ENCODE measurements at places on chromosomes 3 and 15.

GRCh38 chr3:34650131-34650530, 851.7 kb downstream of the PDCD6IP start:
- no peak for DNase-seq

- DNase-seq, result no peak
Observed at GRCh38 chr15:69712991-69713390, 260.4 kb downstream of the RPLP1 start.

DNA sequence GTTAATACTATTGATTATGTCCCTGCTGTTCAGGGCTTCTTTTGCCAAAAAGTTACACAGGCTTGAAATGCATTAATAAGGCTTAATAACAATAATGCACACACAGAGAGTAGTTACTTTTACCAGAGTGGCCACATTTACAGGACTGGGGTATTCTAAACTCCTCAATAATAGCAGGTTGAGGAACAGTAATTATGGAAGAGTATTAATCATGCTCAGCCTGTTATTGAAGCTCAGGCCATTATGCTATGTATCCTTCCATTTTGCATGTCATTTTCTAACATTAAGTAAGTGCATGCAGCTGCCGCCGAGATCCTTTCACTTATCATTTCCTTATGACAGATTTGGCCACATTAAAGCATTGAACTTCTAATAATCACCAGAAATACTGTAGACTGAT, 5.7 kb downstream of the ARRDC4 start:
- DNase-seq, result no peak

DNA sequence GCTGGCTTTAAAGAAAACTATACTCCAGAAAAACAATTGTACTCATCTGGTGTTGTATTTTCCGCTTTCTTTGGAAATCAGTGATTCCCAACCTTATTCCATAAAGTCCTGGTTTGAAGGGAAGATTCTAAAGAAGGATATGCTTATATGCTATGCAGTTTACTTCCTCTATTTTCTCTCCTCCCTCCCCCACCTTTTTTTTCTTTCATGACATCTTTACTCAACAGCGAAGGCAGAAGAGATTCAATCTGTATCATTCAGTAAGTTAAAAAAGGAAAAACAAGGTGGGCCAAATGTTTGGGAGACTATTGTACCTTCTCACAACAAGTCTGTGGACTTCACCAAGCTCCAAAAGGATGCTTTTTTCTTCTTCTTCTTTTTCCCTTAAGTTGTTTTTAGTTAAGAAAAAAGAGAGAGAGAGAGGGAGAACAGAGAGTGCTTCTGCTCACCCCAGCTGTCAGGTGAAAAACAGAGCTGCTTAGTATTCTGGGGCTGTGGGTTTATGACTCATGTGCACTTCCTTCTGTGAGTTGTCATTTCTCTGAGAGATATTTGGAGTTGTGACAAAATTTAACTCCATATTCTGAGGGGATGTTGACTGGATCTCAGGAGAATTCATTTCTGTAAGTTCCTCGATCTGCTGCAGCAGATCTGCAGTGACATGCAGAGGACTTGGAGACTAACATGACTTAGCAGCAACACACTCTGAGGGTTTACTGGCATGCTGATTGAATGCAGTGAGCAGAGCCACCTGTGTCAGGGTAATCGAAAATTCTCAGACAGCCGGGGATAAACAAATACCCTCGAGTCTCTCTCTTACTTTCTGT, 70.7 kb downstream of the SSR3 start:
- no peak for DNase-seq

DNA sequence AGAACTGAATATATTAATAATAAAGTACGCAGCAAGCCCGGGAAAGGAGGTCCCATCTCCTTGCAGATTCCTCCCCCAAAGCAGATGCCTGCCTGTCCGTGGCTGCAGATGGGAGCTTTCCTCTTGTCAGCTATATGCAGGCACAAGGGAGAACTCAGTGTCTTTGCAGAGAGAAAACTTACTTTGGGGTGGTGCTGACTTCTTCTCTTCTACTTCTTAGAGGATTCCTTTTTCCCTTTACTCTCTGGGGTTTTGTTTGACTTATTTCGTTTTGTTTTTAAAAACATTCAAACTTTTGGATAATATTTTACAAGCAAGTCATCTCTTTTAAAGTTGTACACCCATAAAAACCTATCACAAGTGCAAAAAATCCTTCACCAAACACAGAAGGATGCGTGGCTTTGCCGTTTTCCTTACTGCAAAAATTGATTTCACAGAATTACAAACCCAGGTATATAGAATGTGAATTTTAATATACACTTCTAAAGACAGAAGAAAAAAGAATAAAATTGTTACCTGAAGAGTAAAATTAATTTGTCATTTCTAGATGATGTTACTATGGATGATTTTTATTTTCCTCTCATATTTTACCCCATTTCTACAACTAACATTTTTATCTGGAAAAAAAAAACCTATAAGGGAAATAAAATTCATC, 65.3 kb upstream of the IGF1R start:
- no peak for DNase-seq

- DNase-seq, result no peak
Observed at GRCh38 chr3:149090907-149091306, 4.6 kb upstream of the HLTF start.

- no peak for DNase-seq
Observed at GRCh38 chr15:62128916-62129315, 36.2 kb downstream of the C2CD4B start.

DNA sequence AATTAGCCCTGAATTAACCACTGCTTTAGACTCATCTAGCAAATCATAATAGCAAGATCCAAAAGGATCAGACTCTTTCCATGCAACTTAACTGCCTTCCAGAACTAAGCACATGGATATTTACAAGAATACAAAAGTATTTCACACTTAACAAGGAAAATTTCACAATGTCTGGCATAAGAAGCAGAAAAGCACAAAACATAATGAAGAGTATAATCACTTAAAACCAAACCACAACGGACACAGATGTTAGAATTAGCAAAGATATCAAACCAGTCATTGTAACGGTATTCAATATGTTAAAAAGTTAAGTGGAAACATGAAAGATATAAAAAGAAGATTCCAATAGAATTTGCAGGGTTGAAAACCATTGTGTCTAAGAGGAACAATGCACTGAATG, 51.5 kb upstream of the COL6A6 start:
- no peak for DNase-seq

GRCh38 chr3:18237251-18238005, 187.7 kb downstream of the SATB1 start:
- no peak for DNase-seq

- no peak for DNase-seq
Observed at GRCh38 chr3:97138914-97139541, 324.6 kb downstream of the EPHA6 start.

DNA sequence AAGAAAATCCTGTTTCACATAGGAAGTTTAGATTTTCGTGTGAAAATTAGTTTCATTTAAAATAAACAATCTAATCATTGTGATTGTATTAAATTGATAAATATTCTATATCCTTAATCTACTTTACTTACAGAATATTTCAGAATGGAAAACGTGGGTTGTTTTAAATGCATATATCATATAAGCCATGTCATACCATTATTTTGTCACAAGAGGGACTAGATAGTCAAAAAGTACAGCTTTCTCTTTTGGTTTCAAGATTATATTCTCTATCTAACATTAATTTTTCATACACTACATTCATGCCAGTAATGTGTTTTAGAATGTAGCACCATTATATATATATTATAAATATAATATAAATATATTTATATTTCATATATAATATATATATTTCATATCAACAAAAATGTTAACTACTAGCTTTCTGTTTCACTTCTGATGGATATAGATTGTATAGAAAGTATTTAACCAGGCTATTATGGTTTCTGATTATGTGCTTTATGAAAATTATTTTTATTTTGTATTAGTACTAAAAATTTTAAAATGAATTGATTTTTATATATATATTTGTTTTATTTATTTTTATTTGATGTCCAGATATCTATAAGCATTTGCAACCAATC, 45.3 kb downstream of the OSTN start:
- DNase-seq, result no peak

DNA sequence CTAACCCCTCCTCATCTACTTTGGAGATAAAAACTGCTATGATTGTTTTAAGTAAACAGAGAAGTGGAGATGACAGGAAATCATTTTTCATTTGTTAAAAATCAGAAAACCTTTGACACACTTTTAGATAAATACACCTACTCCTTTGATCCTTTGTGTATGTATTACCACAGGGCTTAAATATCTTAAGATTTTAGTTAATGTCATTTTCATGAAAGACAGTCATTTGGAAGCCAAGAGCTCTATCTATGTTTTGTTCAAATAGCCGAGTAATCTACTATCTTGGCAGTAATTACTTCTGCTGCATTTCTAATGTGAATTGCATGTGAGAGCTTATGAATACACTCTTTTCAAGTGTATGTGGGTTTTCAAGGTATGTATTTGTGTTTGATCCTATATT, 2.0 kb downstream of the ARPP21 start:
- DNase-seq, result no peak

DNA sequence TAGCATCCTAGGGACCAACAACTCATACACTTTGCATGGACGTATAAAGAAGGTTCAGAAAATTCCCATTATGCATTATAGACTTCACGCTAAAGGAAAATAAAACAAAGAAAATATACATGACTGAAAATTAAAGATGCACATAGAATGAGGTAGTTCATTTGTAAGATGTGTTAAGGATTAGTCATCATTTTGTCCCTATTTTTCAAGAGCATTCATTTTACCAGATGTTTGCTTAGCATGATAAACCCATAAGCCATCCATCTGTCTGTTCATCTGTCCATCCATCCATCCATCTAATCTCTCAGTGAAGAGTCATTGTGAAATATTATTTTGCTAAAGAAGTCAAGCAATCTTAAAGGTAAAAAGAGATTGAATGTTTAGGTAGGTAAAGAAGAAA, 80.3 kb downstream of the TFG start:
- DNase-seq, result no peak

DNA sequence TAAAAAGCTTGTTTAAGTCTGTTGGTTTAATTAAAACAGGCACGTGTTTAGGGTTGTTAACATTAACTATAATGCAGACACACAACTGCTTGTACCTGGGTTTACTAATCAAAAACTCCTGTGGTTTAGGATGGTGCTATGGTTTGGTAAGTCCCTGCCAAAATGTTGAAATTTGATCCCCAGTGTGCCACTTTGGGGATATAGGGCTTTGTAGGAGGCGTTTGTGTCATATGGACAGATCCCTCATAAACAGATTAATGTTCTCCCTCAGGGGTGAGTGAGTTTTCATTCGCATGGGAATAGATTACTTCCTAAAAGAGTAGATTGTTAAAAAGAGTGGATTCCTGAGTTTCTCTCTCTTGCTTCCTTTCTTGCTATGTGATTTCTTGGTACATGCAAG, 18.7 kb upstream of the GK5 start:
- no peak for DNase-seq

DNA sequence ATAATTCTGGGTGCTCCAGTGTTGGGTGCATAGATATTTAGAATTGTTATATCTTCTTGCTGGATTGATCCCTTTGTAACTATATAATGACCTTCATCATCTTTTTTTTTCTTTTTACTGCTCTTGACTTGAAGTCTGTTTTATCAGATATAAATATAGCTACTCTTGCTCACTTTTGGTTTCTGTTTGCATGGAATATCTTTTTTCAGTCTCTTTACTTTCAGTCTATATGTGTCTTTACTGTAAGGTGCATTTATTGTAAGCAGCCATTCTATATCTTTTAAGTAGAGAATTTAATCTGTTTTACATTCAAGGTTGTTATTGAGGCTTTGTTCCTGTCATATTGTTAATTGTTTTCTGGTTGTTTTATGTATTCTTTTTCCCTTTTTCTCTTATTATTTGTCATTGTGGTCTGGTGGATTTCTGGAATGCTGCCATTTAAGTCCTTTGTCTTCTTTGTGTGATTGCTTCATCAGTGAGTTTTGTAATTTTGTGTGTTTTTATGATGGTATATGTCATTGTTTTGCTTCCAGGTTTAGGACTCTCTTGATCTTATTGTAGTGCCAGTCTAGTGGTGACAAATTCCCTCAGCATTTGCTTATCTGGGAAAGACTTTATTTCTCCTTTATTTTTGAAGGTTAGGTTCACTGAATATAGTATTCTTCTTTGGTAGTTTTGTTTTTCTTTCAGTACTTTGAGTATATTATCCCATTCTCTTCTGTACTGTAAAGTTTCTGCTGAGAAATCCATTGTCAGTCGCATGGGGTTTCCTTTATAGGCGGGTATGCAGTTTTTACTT, 8.3 kb upstream of the PRR23C start:
- DNase-seq, result no peak

- DNase-seq, result no peak
Observed at GRCh38 chr3:30984855-30985749, 90.6 kb upstream of the GADL1 start.

DNA sequence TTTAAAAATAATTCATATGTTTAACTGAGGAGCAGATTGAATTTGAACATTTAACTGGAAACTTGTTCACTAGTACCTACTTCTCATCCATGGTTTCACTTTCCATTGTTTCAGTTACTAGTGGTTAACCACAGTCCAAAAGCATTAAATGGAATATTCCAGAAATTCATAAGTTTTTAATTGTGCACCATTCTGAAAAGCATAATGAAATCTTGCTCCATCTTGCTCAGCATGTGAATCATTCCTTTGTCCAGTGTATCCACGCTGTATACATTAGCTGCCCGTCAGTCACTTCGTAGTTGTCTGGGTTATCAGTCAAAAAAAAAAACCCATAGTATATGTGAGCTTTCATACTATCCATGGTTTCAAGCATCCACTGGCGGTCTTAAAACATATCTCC, 217.6 kb downstream of the TPRG1 start:
- no peak for DNase-seq
